ENCODE measurements at places on chromosomes 12 and 14.

GRCh38 chr12:75713434-75713833 lies 202.0 kb upstream of the KRR1 start:
- no peak for DNase-seq

GRCh38 chr14:72599579-72600470 lies 294.1 kb downstream of the DPF3 start:
- no peak for DNase-seq

- DNase-seq, result peak; percentile 52
Measured at GRCh38 chr12:54017027-54017788, 8.4 kb downstream of the HOXC8 start.

DNA sequence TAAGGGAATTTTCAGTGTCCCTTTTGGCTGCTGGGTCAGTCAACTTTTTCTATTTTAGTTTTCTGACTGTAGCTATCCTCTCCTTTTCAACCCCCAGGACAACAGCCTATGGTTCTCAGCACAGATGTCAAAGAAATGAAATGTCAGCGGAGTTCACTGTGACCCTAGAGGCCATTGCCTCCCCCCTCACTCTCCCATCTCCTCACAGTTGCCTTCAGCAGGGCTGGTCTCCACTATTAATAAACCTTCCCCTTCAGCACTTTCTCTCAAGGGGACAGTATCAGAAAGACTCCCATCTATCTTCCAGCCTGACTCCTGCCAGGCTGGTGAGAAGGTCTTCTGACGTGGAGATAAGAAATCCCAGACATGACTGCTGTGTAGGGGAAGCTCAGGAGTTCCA lies 137.1 kb upstream of the WSCD2 start:
- DNase-seq, result no peak

DNA sequence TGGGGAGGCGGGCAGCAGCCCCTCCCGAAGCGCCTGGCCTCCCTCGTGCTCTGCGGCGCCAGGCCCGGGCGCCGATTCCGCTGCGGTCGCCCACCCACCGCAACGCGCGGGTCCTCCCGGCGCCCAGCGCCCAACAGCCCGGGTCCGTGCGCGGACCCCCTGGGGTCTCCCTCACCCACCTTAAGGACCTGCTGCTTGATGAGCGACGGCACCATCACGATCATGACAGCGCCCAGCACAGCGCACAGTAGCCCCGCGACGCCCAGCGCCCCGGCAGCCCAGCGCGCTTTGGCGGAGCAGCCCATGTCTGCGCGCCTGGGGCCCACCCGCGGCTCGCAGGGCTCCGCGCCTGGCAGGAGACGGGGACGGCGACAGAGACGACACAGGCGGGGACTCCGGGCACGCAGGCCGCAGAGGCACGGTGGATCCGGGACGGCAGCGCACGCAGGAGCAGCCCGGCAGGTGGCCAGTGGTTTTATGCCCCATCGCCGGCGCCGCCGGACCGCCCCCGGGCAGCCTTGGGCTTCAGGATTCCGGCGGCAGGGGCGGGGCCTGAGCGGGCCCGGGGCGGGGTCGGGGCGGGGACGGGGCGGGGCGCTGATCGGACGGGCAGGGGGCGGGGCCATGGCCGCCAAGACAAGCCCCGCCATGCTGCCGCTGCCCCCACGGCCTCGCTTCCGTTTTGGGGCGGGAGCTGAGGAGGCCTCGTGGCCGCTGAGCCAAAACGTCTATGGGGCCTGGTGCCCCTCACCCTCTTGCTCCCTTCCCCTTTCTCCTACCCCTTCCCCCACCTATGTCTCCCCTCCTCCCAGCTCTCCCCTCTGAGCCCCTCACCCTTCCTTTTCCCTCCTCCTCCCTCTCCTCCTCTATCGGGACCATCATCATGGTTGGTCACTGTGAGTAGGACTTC lies at the start of gene SCARB1:
SCARB1 (minus strand) TSS at position 449 of the 910 bp plus-strand sequence; CDS start at position 305, 144 bp downstream.
- DNase-seq, result peak; percentile 89

DNA sequence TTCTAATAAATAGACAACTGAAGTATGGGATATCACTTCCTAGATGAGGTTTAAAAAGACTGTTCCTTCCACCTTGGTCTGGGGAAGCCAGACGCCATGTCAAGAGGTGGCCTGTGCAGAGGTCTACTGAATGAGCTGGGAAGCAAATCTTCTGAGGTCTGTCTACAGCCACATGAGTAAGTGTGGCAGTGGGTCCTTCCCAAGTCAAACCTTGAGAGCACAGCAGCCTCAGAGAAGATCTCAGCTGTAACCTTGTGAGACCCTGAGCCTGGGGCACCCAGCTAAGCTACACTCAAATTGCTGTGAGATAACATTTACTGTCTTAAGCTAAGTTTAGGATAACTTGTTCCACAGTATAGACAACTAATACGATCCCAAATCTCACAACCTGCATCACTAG lies 20.2 kb downstream of the NDUFA12 start:
- DNase-seq, result no peak

- no peak for DNase-seq
Measured at GRCh38 chr12:13606290-13606689, 375.1 kb downstream of the GRIN2B start.

GRCh38 chr12:124921200-124922031 lies 7.0 kb upstream of the UBC start:
- no peak for DNase-seq

- DNase-seq, result no peak
Measured at GRCh38 chr14:22520796-22521195, 68.2 kb downstream of the DAD1 start.

- no peak for DNase-seq
Measured at GRCh38 chr12:5403411-5403810, 28.5 kb upstream of the NTF3 start.

DNA sequence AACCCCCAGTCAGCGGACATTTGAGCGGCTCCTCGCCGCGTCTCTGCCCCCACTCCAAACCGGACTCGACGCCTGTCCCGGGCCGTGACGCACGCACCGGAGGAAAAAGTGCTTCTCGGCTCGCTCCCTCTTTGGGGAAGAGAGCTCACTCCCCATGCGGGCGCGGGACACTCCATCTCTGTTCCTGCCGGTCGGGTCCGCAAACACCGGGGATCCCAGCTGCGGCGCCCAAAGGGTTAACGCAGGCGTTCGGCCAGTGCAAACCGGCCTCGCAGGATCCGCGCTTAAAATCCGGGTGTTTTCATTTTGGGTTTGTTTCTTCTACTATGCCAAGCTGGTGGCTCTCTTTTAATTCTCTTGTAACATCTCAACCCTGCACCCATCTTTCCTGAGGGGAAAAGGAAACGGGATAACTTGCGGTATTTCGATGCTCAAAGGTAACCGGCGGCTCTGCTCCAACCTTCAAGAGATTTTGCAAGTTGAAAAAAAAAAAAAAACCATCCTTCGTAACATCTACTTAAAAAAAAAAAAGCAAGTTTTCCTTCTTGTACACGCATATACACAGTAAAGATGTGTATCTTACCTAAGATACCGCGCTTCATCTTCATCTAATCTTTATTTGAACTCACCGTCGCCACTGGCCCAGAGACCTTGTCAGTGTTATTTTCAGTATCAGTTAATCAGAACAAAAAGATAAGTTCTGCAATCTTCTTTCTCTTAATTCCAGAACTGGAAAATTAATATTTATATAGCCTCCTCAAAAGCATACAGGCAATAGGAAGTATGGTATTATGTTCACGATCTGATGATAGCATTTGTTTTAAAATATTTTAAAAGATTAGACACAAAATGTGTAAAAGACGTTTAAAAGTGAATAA lies 1.6 kb upstream of the ATP2B1 start:
- no peak for DNase-seq

GRCh38 chr14:71246539-71246938 lies 339.3 kb downstream of the PCNX1 start:
- no peak for DNase-seq

Measured in NCI-H510A (cell line).